ENCODE measurements at places on chromosomes 5 and 9.

- H3K4me3 ChIP-seq = no peak overlapping the region
- H3K4me1 ChIP-seq = peaks cover 29% of the 10 kb centered on the region
- no peak overlapping the region for H3K27ac ChIP-seq
- DNase-seq = no peak
Measured at GRCh38 chr5:131266370-131267060, 2.7 kb downstream of the CDC42SE2 start.

DNA sequence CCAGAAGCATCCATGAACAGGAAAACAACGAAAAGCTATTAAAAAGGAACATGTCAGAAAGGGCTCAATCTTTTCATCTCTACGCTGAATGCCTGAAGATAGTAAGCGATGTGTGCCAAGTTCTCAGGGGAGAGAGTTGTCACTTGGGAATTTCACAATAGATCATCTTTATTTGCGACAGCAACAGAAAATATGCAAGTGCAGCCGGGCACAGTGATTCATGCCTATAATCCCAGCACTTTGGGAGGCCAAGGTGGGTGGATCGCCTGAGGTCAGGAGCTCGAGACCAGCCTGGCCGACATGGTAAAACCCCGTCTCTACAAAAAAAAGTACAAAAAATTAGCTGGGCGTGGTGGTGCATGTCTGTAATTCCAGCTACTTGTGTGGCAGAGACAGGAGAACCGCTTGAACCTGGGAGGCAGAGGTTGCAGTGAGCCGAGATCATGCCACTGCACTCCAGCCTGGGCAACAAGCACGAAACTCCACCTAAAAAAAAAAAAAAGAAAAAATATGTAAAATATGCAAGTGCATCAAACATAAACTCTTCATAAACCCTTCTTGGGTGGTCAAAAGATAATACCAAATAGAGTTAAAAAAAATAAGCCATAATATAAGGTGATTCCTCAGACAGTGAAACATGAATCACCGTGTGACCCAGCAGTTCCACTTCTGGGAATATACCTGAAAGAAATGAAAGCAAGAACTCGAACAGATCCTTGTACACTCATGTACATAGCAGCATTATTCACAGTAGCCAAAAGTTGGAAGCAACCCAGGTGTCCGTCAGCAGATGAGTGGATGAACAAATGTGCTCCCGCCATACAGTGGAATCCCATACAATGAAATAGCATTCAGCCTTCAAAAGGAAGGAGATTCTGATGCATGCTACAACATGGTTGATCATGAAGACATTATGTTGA lies 16.2 kb downstream of the SFXN1 start:
- H3K4me3 ChIP-seq = no peak overlapping the region
- no peaks in the 10 kb centered on the region for H3K27me3 ChIP-seq
- no peaks in the 10 kb centered on the region for H3K4me1 ChIP-seq
- H3K27ac ChIP-seq = no peak overlapping the region
- peaks cover 60% of the 10 kb centered on the region for H3K36me3 ChIP-seq

DNA sequence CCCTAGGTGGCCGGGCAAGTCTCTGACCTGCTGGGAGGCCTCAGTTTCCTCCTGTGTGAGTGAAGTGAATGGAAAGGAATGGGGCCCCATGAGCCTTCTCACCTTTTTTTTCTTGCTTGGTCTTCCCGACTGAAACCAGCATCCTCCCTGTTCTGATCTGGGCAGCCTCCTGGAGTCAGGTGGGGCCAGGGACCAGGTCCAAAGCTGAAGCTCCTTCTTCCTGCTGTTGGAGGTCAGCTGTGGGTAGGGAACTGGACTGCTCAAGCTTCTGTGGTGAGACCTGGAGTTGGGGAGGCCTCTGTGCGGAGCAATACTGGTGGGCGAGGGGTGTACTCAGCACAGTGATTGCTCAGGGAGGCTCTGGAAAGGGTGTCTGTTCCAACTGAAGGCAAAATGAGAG lies 99.7 kb downstream of the PCSK1 start:
- no peaks in the 10 kb centered on the region for H3K36me3 ChIP-seq
- DNase-seq = no peak
- no peaks in the 10 kb centered on the region for H3K27me3 ChIP-seq
- H3K4me1 ChIP-seq = no peaks in the 10 kb centered on the region

DNA sequence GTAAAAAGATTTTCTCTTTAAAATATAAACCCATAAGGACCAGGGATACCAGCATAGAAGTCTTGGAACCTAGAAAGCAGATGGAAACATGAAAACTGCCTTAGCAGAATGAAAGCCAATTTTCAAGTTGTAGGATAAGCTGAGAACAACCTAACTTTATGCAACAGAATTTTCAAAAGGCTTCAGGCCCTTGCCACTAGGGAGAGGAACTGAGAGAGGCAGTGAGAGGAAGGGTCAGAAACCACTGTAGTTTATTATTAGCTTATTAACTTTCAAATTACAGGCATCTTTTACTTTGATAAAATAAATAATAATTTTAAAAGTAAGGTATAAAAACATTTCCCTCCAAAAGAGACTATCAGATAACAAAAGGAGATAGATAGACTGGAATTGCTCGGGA lies 33.4 kb downstream of the FAM81B start:
- no peaks in the 10 kb centered on the region for H3K36me3 ChIP-seq
- H3K4me3 ChIP-seq = no peak overlapping the region
- no peaks in the 10 kb centered on the region for H3K4me1 ChIP-seq
- no peak for DNase-seq
- no peak overlapping the region for H3K27ac ChIP-seq

DNA sequence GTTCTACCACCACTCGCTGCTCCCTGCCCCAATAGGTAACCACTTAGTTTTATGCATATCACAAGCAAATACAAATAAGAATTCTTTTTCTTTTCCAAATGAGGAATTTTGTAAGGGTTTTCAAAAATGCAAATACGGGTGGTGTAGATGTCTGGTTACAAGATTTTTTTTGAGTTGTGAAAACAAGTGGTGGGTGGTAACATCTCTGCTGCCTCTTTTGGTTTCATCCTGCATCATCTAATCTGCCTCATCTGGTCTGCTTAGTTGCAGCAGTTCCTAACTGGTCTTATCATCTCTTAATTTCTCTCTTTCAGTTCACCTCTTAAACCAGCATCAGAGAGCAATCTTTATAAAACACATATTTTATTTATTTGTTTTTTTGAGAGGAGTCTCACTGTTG lies 5.3 kb downstream of the NFX1 start:
- DNase-seq = no peak
- no peak overlapping the region for H3K4me3 ChIP-seq
- H3K27me3 ChIP-seq = no peaks in the 10 kb centered on the region
- H3K4me1 ChIP-seq = peaks cover 67% of the 10 kb centered on the region
- H3K27ac ChIP-seq = no peak overlapping the region
- H3K36me3 ChIP-seq = peaks cover 12% of the 10 kb centered on the region

GRCh38 chr9:127273326-127273725 lies 8.8 kb downstream of the GARNL3 start:
- no peaks in the 10 kb centered on the region for H3K36me3 ChIP-seq
- H3K4me1 ChIP-seq = no peaks in the 10 kb centered on the region
- H3K27me3 ChIP-seq = no peaks in the 10 kb centered on the region
- no peak overlapping the region for H3K4me3 ChIP-seq

DNA sequence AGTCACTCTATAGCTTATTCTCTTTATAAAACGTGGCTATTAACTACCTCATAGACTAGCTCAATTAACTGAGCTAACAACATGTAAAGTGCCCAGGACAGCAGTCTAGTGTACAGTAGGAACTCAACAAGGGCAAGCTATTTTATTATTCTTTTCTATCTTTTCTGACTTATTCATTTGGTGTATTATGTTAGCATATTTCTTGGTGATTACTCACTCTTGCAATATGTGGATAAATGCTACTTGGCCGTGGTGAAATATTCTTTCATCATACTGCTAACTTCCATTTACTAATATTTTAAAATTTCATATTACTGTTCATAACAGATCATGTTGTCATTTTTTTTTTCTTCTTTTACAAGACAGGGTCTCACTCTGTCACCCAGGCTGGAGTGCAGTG lies 4.9 kb downstream of the SLC25A51 start:
- no peaks in the 10 kb centered on the region for H3K27me3 ChIP-seq
- H3K36me3 ChIP-seq = no peaks in the 10 kb centered on the region
- H3K27ac ChIP-seq = no peak overlapping the region
- no peak overlapping the region for H3K4me3 ChIP-seq
- no peak for DNase-seq
- no peaks in the 10 kb centered on the region for H3K4me1 ChIP-seq

DNA sequence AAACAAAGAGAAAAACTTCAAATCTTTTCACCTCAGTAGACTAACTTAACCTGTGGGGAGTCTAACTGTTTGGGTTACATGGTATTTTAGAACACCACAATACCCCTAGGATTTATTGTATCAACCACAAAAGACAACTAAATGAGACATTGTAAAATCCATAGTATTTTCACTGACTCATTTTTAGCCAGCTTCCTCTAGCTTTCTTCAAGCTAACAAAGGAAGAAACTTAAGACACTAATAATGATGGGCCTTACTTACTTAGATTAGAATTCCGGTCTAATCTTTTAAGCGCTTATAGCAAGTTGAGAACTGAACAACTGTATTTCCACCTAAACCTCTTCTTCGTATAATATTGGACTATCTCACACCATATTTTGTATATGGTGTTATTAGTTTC lies 529.3 kb downstream of the DMRTA1 start:
- H3K4me1 ChIP-seq = no peaks in the 10 kb centered on the region
- no peak overlapping the region for H3K27ac ChIP-seq
- DNase-seq = no peak

- H3K27ac ChIP-seq = no peak overlapping the region
- peaks cover 3% of the 10 kb centered on the region for H3K36me3 ChIP-seq
Measured at GRCh38 chr9:137708590-137709284, 89.9 kb downstream of the EHMT1 start.

DNA sequence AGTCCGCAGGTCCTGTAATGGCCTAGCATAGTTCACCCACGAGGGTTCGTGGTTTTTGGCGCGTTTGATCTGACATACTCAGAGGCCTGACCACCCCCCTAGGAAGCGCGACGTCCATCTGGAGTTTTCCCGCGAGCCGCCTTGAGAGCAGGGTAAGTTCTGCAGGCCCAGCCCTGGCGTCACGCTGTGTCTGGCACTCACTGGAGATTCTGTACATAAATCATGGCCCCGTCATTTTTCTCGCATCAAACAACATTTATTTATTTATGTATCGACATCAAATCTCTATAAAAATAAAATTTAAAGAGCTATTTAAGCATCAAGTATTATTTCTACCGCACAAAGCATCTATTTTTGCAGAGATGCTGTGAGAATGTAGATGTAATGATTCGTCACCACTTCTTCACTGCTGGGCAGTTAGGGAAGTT lies 437 bp upstream of the TRIM41 start:
- H3K27me3 ChIP-seq = no peaks in the 10 kb centered on the region
- H3K36me3 ChIP-seq = no peaks in the 10 kb centered on the region
- peak overlapping the region; percentile 97 for H3K27ac ChIP-seq
- no peak for DNase-seq
- H3K4me1 ChIP-seq = peaks cover 37% of the 10 kb centered on the region

DNA sequence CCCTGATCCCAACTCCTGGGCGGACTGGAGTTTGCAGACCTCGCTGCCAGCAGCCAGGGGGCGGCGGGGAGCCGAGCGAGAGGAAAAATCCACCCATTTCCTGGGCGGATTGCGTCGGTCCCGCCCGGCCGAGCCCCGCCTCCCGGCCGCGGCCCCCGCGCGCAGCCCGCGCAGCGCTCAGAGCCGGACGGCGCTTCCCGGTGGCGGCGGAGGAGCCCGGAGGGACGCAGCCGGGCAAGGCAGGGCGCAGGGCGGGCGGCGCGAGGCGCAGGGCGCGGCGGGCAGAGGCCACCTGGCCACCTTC lies at the start of gene OLFM1:
Gene OLFM1 (plus strand): TSS at position 180 of the 304 bp plus-strand sequence. CDS start 322 bp downstream, outside the sequence.
- H3K27me3 ChIP-seq = peaks cover 22% of the 10 kb centered on the region
- H3K4me3 ChIP-seq = peak within 1 kb of the TSS; percentile 50
- DNase-seq = peak; percentile 86
- H3K36me3 ChIP-seq = no peaks in the 10 kb centered on the region
- peak within 1 kb of the TSS; percentile 24 for H3K27ac ChIP-seq

- H3K4me3 ChIP-seq = no peak overlapping the region
- DNase-seq = no peak
- no peaks in the 10 kb centered on the region for H3K36me3 ChIP-seq
Measured at GRCh38 chr5:59317774-59318205, 575.7 kb downstream of the PDE4D start.

DNA sequence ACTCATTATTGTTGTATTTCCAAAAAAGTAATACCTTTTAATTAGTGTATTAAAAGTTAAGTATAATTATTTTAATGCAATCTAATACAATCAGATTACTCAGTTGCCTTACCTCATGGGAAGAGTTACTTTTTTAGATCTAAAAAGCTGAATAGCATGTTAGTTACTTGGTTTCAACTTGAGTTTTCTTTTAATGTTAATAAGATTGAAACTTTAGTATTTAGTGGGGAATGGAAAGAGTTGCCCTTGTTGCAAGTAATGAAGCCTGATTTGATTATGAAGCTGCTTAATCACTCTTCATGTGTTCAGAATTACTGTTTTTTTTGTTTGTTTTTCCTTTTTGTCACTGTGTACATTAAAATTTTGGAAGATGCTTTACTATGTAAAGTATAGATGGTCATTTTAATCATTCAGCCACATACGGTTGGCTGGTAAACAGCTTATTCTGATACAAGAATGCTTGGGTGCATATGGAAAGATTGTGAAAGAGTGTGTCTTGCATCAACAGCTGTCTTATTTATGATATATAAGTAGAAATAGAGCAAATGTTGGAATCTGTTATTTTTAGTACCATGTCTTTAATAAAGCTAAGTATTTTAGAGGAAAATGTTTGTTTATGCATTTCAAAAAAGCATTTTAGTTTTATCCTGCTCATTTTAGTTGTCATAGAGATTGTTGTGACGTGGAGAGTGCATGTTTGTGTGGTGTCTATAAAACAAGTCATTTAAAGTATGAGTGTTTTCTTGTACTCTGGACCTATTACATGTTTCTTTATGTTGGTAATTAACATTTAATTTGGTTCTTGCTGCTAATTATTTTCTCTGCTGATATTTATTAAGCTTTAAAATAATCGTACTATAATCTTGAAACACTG lies 36.4 kb downstream of the SREK1 start:
- DNase-seq = no peak
- no peaks in the 10 kb centered on the region for H3K4me1 ChIP-seq
- no peak overlapping the region for H3K27ac ChIP-seq
- H3K27me3 ChIP-seq = no peaks in the 10 kb centered on the region
- peaks cover 5% of the 10 kb centered on the region for H3K36me3 ChIP-seq
- H3K4me3 ChIP-seq = no peak overlapping the region

DNA sequence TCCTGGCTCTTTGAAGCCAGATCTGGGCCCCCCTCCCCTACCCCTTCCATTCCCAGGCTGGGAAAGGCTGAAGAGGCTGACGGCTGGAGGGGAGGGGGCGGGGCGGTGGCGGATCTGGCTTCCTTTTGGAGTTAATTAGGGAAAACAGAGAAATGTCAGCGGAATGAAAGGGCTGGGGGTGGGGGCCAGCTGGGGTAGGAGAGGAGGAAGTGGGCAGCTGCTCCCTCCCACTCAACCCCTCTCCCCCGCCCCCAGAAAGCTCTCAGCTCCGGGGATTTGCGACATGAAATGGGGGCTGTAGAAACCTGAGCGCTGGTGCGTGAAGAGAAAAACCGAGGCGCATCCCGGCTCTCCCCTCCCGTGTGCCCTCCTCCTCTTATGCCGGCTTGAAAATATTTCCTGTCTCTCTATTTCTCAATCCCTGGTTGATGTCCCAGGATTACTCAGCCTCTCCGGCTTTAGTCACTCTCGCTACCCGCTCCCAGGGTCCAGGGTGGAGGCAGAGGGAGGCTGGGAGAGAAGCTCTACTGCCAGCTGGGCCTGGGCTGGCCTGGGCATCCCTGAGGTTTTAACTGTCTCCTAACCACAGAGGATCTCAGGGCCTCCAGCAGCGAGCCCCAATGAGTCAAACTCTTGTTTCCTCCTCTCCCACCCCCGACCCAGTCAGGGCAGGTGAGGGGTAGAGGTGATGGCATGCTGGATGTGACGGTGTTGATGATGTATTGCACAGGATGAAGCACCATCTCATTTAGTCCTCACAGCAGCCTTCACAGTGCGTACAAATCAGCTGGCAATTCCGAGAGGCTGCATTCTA lies 20.1 kb downstream of the PCDHGC5 start:
- H3K27ac ChIP-seq = peak overlapping the region; percentile 83
- no peaks in the 10 kb centered on the region for H3K27me3 ChIP-seq
- DNase-seq = peak; percentile 90
- peaks cover 48% of the 10 kb centered on the region for H3K4me1 ChIP-seq

Data from sigmoid colon (tissue), 7 donors.